ENCODE measurements at places on chromosomes 1 and 21. TPM values are rescaled to one million over a fixed set of nuclear protein-coding genes. Genes with fewer than 3 reads are reported as not detected.

- no peak for DNase-seq
- H3K4me1 ChIP-seq, result no peaks in the 10 kb centered on the region
- H3K4me3 ChIP-seq, result no peak overlapping the region
- no peaks in the 10 kb centered on the region for H3K36me3 ChIP-seq
- no peak overlapping the region for H3K27ac ChIP-seq
These were observed 867.4 kb upstream of the ADGRL2 start for GRCh38 chr1:80933346-80933745.

- H3K27ac ChIP-seq, result no peak overlapping the region
- H3K36me3 ChIP-seq, result peaks cover 3% of the 10 kb centered on the region
- no peak for DNase-seq
- H3K4me3 ChIP-seq, result no peak overlapping the region
- H3K27me3 ChIP-seq, result peaks cover 14% of the 10 kb centered on the region
- H3K4me1 ChIP-seq, result no peaks in the 10 kb centered on the region
These were observed 13.9 kb downstream of the LEMD1 start for GRCh38 chr1:205407970-205408369.

GRCh38 chr1:180365039-180365438 lies 135.0 kb downstream of the LHX4 start:
- H3K36me3 ChIP-seq, result no peaks in the 10 kb centered on the region
- peaks cover 5% of the 10 kb centered on the region for H3K4me1 ChIP-seq
- DNase-seq, result no peak
- no peak overlapping the region for H3K27ac ChIP-seq
- no peaks in the 10 kb centered on the region for H3K27me3 ChIP-seq
- no peak overlapping the region for H3K4me3 ChIP-seq

DNA sequence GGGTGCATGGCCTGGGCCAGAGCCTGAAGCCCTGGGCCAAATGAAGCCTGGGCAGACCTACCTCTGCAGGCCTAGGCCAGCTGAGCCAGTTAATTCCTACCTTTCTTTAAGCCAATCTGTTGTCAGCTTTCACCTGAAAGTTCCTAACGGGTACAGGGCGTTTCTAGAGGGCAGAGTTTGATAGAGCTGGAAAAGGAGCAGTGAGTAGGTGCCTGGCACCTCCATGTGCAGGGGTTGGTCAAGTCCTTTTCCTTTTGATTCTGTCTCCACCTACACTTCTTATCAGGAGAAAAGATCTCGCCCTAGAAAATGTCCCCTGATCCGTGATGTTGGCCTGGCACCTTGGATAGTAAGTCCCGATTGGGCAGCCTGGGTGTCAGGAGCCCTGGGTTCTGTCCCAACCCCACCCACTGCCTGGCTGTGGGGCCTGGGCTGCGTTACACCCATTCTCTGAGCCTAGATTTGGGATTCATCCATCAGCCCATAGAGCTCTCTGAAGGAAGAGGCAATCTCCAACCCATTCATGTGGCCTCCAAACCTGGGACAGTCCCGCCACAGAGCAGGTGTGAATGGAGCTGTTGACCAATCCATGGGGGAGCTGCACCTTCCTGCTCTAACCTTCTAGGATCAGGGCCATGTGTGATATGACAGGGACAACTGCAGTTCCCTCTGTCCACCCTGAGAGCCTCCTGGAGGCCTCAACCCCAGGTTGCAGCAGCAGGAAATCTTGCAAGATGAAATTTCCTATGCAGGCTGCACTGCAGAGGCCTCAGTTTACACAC lies 304.3 kb downstream of the MATN1 start:
- no peaks in the 10 kb centered on the region for H3K27me3 ChIP-seq
- no peaks in the 10 kb centered on the region for H3K4me1 ChIP-seq
- H3K36me3 ChIP-seq, result no peaks in the 10 kb centered on the region

DNA sequence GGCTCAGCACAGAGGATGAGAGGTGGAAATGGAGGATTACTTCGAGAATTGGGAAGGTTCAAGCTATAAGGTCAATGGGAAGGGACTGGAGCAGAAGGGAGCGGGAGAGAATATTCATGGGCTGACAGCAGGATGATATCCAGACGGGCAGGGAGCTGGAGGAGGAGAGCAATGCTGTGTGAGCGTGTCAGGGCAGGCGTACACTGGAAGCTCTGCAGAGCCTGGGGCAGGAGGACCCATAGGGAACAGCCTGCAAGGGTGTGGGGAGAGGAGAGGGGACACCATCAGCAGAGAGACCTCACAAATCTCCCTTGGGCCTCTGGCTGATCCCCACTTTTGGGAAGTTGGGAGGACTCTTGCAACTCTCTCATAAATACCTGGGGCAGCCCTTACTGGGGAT lies 13.7 kb downstream of the CSF1 start:
- no peak overlapping the region for H3K4me3 ChIP-seq
- no peaks in the 10 kb centered on the region for H3K4me1 ChIP-seq
- no peaks in the 10 kb centered on the region for H3K27me3 ChIP-seq
- H3K27ac ChIP-seq, result no peak overlapping the region
- DNase-seq, result no peak

DNA sequence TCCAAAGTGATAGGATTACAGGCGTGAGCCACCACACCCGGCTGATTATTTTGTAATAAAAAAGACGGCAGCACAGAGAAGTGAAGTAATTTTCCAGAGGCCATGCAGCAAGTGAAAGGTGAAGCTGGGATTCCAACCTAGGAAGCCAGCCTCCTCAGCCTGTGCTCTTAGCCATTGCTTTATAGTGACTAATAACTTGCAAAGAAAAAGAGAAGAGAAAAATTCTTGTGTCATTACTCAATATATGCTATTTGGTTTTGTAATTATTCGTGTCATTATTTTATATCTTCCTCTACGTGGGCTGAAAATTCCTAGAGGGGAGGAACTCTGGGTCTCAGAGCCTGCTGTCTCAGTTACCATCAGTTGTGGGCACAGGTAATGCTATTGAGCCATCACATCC lies 1.6 kb upstream of the IER5 start:
- no peak overlapping the region for H3K27ac ChIP-seq
- no peaks in the 10 kb centered on the region for H3K27me3 ChIP-seq
- peaks cover 14% of the 10 kb centered on the region for H3K36me3 ChIP-seq
- H3K4me1 ChIP-seq, result peaks cover 39% of the 10 kb centered on the region
- H3K4me3 ChIP-seq, result peak overlapping the region; percentile 96

DNA sequence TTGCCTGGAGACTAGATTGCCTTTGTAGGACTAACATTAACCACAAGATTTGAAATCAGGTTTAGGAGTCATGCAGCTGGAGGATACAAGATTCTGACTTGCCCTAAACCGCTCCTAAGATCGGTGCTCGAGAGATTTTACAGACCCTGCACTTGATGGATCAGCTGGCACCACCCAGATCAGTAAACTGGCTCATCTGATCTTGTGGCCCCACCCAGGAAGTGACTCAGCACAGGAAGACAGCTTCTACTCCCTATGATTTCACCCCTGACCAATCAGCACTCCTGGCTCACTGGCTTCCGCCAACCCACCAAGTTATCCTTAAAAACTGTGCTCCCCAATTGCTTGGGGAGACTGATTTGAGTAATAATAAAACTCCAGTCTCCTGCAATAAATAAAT lies 876 bp upstream of the CATSPERE start:
- no peak overlapping the region for H3K27ac ChIP-seq
- no peaks in the 10 kb centered on the region for H3K27me3 ChIP-seq
- peak; percentile 49 for DNase-seq
- H3K4me1 ChIP-seq, result peaks cover 11% of the 10 kb centered on the region
- peaks cover 12% of the 10 kb centered on the region for H3K36me3 ChIP-seq

DNA sequence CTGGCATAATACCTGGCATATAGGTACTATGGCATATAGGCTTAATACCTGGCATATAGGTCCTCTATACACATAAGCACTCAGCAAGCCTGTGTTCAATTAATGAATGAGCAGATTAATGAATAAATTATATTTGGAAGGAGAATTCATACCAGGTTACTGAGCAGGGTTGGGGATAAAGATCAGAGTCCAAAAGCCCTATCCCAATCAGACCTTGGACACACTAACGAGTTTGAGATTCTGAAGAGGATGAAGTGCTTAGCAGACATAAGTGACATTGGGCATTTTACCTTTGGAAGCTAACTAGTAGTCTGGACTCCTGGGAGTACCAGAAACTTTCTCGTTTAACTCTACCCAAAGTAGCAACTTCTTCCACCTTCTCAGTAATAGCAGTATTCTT lies 63.3 kb upstream of the ARHGAP29 start:
- H3K4me3 ChIP-seq, result no peak overlapping the region
- DNase-seq, result no peak
- no peak overlapping the region for H3K27ac ChIP-seq
- no peaks in the 10 kb centered on the region for H3K4me1 ChIP-seq
- H3K36me3 ChIP-seq, result no peaks in the 10 kb centered on the region

- H3K4me1 ChIP-seq, result no peaks in the 10 kb centered on the region
- H3K27ac ChIP-seq, result no peak overlapping the region
- DNase-seq, result no peak
- H3K36me3 ChIP-seq, result no peaks in the 10 kb centered on the region
- no peak overlapping the region for H3K4me3 ChIP-seq
These were observed 65.8 kb downstream of the ATP5PO start for GRCh38 chr21:33849834-33850233.

DNA sequence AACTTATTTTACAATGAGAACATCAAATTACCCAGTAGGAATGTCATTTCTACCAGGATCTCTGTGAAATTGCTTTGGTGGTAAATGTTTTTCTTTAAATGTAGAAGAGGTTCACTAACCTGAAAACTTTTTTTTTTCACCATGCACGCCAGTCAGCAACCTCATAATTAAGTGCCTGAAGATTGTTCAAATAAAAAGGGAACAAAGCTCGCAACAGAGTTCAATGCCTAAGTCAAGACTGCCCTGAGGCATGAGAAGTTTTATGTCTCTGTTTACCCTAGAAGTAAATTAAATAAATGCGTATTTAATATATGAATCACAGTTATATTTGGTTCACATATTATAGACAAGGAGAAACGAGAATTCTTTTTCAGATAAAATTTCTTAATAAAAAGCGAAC lies 13.8 kb upstream of the SYDE2 start:
- H3K36me3 ChIP-seq, result no peaks in the 10 kb centered on the region
- H3K27ac ChIP-seq, result no peak overlapping the region
- no peaks in the 10 kb centered on the region for H3K4me1 ChIP-seq

DNA sequence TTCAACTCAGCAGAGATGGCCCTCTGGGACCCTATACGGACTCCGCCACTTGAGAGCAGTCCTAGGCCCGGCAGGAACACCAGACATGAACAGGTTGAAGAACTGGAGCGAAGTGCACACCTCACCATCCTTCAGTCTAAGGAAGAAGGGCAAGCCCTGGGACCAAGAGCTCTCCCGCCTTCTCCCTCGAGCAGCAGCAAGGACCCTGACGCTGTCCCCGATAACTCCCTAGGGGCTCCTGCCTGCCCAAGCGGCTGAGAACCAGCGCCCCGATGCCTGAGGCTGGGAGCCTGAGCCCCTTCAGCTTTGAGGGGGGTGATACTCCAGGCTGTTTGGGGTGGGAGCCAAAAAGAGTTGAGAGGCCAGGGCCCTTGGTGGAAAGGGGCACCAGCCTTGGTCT lies 10.2 kb downstream of the TMEM81 start:
- no peak overlapping the region for H3K4me3 ChIP-seq
- no peaks in the 10 kb centered on the region for H3K36me3 ChIP-seq
- no peak for DNase-seq
- no peaks in the 10 kb centered on the region for H3K4me1 ChIP-seq

GRCh38 chr1:59296358-59297256 lies at the start of gene FGGY:
TSS of gene FGGY (plus strand) at chr1:59297094. CDS start at chr1:59321550, 24,456 bp downstream.
- no peaks in the 10 kb centered on the region for H3K36me3 ChIP-seq
- DNase-seq, result peak; percentile 87
- H3K4me3 ChIP-seq, result peak within 1 kb of the TSS; percentile 99
- H3K4me1 ChIP-seq, result peaks cover 20% of the 10 kb centered on the region

GRCh38 chr1:229537894-229538293 lies 20.6 kb downstream of the ABCB10 start:
- DNase-seq, result no peak
- H3K36me3 ChIP-seq, result peaks cover 10% of the 10 kb centered on the region
- peaks cover 13% of the 10 kb centered on the region for H3K4me1 ChIP-seq
- H3K4me3 ChIP-seq, result no peak overlapping the region

- no peak for DNase-seq
- no peak overlapping the region for H3K27ac ChIP-seq
- H3K4me3 ChIP-seq, result no peak overlapping the region
- H3K36me3 ChIP-seq, result peaks cover 2% of the 10 kb centered on the region
- H3K4me1 ChIP-seq, result no peaks in the 10 kb centered on the region
These were observed 105.8 kb downstream of the GREM2 start for GRCh38 chr1:240506176-240506575.

DNA sequence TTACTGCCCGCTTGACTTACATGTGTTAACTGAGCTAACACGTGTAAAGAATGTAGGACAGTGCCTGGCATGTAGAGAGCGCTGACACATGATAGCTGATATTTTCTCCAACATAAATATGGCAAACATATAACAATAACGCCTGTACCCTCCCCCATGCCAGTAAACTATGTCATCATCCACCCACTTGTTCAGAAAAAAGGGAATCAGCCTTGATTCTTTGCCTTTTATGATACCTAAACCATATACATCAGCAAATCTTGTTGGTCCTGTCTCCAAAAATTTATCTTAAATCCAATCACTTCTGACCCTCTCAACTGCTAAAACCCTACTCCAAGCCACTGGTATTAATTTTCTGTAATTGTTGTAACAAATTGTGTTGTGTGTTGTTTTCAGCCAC lies 1.1 kb upstream of the ZNF692 start:
- H3K27me3 ChIP-seq, result peaks cover 5% of the 10 kb centered on the region
- no peak for DNase-seq
- peak overlapping the region; percentile 87 for H3K27ac ChIP-seq
- H3K4me1 ChIP-seq, result peaks cover 47% of the 10 kb centered on the region
- peaks cover 7% of the 10 kb centered on the region for H3K36me3 ChIP-seq

- peak overlapping the region; percentile 69 for H3K4me3 ChIP-seq
- H3K36me3 ChIP-seq, result no peaks in the 10 kb centered on the region
- H3K27ac ChIP-seq, result no peak overlapping the region
- peaks cover 57% of the 10 kb centered on the region for H3K27me3 ChIP-seq
These were observed 559 bp upstream of the MTARC2 start for GRCh38 chr1:220747437-220748088.

DNA sequence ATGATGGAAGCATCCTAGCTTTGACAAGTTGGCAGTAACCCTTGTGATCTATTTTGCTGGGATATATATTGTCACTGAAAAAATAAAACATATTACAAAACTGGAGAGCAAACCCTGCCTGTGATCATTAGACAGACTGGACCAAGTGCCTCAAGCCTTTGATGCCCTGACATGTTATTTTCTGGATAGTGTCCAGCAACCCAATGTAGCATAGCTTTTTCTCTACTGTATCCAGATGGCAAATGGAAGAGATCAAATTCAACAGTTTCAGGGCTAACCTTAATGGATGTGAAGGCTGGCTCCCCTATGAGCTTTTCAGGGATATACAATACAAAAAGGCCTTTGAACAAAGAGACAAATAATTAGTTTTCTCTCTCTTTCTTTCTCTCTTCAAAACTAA lies 25.1 kb downstream of the WARS2 start:
- no peak for DNase-seq
- H3K27me3 ChIP-seq, result no peaks in the 10 kb centered on the region
- no peak overlapping the region for H3K27ac ChIP-seq
- no peaks in the 10 kb centered on the region for H3K4me1 ChIP-seq

Gene LAMC2
- not detected for total RNA-seq

Gene SYT6
- not detected for total RNA-seq

Gene FCRL6
- total RNA-seq, result not detected

Gene NOTCH2
- total RNA-seq, result 79.2 TPM

Gene ZNF692
- total RNA-seq, result 42.8 TPM

Gene RHD
- 0.12 TPM for total RNA-seq

Gene TNFRSF14
- total RNA-seq, result 141 TPM

Gene MATN1
- 1.2 TPM for total RNA-seq

Gene TM2D1
- 28.7 TPM for total RNA-seq

Gene KRTAP11-1
- total RNA-seq, result not detected
